ENCODE measurements at places on chromosomes 12 and 14.

GRCh38 chr14:66496188-66496807 is 10.1 kb downstream of the CCDC196 start:
- no peak for DNase-seq

DNA sequence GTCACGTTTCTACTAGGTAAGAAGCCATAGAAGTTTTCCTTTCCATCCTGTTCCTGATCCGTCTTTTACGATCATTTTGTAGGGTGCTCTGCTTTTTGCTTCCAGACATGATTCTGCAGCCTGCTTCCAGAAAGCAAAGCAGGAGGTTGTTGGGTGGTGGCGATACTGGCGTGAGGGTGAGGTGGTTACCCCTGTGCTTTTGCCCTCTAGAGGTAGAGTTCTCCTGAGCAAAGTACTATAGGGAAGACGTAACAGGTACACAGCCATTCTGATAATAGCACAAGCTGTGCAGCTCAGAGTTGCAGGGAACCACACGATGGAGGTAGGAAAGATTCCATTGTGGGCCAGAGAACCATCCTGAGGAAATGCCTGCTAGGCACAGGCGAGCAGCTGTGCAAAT is 186.0 kb downstream of the PAH start:
- no peak for DNase-seq

DNA sequence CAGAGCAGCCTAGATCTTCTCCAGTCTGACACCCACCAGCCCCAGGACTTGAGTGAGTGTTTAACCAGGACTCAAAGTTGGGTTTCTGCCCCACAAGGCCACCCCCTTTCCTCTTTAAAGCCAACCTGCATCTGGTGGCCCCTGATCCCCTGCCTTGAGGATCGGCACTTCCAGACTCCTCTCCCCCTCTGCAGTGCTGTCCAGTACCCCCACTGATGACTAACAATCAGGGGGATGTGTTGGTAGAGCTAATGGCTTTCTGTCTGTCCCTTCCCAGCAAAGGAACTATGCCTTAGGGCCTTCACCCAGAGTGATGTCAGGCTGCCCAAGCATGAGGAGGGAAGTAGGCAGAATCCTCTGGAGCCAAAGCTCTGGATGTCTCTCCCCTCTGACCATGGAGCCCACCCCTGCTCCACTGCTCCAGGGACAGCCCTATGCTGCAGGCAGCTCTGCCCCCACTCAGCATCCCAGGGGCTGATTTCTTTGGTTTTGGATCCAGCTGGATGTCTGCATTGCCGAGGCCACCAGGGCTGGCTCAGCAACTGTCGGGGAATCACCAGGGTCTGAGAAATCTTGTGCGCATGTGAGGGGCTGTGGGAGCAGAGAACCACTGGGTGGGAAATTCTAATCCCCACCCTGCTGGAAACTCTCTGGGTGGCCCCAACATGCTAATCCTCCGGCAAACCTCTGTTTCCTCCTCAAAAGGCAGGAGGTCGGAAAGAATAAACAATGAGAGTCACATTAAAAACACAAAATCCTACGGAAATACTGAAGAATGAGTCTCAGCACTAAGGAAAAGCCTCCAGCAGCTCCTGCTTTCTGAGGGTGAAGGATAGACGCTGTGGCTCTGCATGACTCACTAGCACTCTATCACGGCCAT is 42.9 kb downstream of the DAD1 start:
- no peak for DNase-seq

GRCh38 chr14:104187121-104187889 is 48.9 kb downstream of the KIF26A start:
- no peak for DNase-seq

DNA sequence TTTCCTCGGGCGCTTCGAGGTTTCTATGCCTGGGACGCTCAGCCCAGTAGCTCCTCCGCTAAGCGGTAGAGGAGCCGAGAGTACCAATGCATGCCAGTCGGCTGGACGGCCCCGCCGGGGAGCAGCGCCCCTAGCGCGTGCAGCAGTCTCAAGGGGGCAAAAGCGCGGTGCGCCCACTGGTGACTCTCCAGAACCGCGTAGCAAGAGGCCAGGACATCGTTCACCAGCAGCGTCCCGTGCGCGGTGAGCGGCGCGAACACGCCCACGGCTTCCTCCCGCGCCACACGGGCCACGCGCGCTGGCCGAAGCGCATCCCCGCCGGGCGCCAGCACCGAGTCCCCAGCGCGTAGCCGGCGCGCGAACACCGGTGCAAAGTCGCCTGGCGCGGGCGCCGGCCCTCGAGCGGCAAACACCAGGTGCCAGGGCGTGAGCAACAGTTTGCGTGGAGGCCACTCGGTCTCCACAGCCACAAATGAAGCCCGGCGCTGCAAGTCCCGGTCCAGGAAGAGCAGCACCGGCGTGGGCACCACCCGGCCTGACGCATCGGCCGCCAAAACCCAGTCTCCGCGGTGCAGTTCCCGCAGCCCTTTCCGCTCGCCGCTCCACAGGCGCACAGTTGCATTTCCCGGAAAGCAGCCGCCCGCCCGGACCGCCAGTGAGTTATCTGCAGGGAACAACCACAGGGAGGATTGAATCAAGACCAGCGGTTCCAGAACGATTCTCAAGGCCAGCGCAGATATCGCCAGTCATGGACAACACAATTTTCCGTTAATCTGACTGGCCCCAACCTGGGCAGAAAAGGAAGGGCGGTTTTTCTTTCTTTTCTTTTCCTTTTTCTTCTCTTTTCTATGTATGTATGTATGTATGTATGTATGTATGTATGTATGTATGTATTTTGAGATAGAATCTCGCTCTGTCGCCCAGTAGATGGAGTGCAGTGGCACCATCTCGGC is 4.5 kb downstream of the DHH start:
- DNase-seq, result no peak

GRCh38 chr14:64937171-64937820 is 5.2 kb downstream of the GPX2 start:
- DNase-seq, result no peak

DNA sequence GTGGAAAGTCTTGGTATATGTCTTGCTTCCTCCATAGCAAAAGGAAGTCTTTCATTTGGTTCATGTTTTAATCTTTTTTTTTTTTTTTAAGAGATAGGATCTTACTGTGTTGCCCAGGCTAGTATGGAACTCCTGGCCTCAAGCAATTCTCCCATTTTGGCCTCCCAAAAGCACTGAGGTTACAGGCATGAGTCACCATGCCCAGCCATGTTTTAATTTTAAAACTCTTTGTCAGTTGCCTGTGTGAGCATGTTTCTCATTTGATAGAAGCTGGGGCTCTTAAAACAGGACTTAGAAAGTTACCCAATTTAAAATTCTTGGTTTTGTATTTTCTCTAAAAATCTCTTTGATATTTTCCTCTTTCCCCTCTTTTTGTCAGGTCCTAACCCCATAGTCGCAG is 45.0 kb upstream of the REP15 start:
- no peak for DNase-seq

- no peak for DNase-seq
Observed at GRCh38 chr14:93645200-93645599, 143.1 kb downstream of the PRIMA1 start.

DNA sequence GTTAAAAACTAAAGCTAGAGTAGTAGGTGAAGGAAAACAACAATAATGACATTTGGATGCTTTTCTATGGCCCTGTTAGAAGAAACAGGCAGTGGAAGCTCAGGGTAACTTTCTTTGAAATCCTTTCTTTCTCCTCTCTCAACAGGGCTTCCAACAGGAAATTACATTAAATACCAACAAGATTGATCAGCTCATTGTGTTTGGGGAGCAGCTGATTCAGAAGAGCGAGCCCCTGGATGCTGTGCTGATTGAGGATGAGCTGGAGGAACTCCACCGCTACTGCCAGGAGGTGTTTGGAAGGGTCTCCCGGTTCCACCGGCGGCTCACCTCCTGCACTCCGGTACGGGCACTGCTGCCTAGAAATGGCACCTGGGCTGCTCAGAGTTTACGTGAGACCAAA is 81.5 kb downstream of the ESR2 start:
- DNase-seq, result no peak

DNA sequence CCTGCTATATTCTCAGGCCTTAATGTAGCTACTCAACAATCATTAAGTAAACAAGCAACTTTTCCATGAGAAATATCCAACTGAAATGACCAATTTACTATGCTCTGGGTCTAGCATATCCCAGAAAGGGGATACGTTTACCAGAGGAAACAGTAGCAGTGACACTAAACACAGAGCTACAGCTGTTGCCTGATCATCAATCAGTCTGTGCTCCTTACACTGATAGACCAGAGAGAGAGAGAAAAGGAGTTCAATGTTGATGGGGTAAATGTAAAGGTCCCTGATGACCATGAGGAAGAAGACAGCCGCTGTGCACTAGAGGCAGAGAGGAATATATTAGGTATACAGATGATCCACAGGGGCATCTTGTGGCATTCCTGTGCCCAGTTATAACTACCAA is 397.2 kb upstream of the USP15 start:
- DNase-seq, result no peak

- DNase-seq, result no peak
Observed at GRCh38 chr12:112964915-112965314, 13.4 kb upstream of the OAS2 start.

- DNase-seq, result no peak
Observed at GRCh38 chr12:120229071-120229486, 28.2 kb upstream of the RPLP0 start.
